Ovary (tissue), 10 donors: ENCODE measurements at places on chromosomes 11 and 22. TPM values are rescaled to one million over a fixed set of nuclear protein-coding genes. Genes with fewer than 3 reads are reported as not detected.

Gene ISX
- polyA plus RNA-seq, result not detected

Gene SCARF2
- polyA plus RNA-seq, result 2.1 TPM

Gene IL10RA
- polyA plus RNA-seq, result 14.1 TPM

- no peak for DNase-seq
These were observed 106.6 kb upstream of the SLC22A12 start for GRCh38 chr11:64484191-64485022.

GRCh38 chr22:50081426-50082196 lies 3.6 kb downstream of the MLC1 start:
- DNase-seq, result no peak

GRCh38 chr11:61442616-61443015 lies 12.7 kb downstream of the SDHAF2 start:
- no peak for DNase-seq

- DNase-seq, result no peak
These were observed 16.0 kb downstream of the TMEM123 start for GRCh38 chr11:102436561-102436960.

DNA sequence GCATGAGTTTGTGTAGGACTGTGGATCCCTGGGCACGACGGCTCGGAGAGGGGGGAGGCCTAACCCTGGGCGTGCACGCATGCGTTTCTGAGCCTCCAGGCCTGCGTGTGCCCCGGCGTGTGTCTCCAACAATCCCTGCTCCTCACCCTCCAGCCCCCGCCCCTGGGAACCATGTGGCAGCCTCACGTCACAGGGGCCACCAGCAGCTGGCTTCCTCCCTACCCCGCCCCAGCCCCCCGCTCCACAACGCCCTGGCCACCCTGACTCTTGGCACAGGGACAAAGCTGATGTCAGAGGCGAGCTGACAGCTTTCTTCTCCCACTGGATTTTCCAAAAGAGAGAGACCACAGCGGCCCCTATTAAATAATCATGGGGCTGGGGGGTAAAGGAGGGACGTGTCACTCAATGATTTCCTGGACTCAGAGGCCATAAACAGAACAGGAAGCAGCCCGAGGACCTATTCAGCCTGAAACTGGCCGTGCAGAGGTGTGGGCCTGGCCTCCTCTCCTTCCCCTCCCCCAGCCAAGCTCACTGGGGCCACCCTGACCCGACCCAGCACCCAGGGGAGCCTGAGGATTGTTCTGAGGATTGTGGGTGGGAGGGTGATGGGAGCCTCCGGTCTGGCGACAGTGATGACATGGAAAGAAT lies 6.8 kb upstream of the LIF start:
- DNase-seq, result peak; percentile 48

- no peak for DNase-seq
These were observed 9.1 kb downstream of the FAM111A start for GRCh38 chr11:59151761-59152160.

GRCh38 chr22:37701141-37701786 lies 4.4 kb downstream of the TRIOBP start:
- no peak for DNase-seq

DNA sequence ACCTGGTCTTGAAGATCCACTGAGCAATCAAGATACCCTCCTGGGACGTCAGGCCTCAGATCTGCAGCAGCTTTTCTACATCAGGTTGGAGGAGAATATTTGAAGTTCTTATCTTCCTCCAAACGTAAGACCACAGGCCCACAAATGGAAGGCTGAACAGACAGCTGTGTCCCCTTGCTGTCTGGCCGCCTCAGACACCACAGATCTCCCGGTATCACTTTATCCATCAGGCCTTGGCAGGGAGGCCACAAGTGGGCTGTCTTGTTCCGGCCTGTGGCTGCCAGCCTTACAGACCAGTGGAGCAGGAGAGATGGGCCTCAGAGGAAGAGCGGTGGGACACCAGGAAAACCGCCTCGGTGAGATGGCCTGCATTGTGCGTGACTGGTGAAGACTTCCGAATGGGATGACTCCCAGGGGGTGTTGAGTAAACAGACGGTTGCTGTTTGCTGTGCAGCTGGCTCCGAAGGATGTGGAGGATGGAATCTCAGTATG lies 15.9 kb downstream of the UBASH3B start:
- DNase-seq, result no peak
